ENCODE measurements at places on chromosomes 6 and 20.

- DNase-seq, result no peak
Observed at GRCh38 chr6:70033781-70034180, 167.4 kb downstream of the COL19A1 start.

- no peak for DNase-seq
Observed at GRCh38 chr20:14012671-14013070, 17.4 kb downstream of the MACROD2 start.

- peak; percentile 54 for DNase-seq
Observed at GRCh38 chr6:70846207-70846835, 110.5 kb downstream of the B3GAT2 start.

GRCh38 chr6:148507774-148508173, 165.1 kb downstream of the SASH1 start:
- no peak for DNase-seq

DNA sequence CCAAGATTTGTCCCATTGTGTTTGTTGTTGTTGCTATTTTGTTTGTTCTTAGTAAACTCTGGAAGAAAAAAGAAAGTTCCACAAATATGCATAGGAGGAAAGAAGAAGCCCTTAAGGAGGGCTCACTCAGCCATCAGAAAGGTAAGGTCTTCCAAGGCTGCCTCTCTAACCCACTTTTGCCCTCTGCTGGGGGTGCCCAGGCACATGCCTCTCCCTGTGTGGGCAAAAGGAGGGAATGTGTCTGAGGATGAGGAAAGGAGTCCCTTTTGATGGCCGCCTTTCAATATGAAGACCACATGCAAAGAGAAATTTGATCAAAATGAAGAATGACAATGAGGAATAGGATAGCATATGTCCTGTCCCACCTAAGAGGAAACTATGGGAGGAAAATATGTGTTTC, 248.2 kb upstream of the POU3F2 start:
- no peak for DNase-seq

GRCh38 chr6:136244061-136244616, 6.0 kb downstream of the MTFR2 start:
- DNase-seq, result no peak

GRCh38 chr6:63795006-63795405, 159.4 kb downstream of the PHF3 start:
- no peak for DNase-seq

All from NCI-H1105 (cell line).